ENCODE measurements at places on chromosomes 4 and X.

- DNase-seq, result no peak
These were observed 1529.1 kb upstream of the ADGRL3 start for GRCh38 chr4:59671037-59671436.

DNA sequence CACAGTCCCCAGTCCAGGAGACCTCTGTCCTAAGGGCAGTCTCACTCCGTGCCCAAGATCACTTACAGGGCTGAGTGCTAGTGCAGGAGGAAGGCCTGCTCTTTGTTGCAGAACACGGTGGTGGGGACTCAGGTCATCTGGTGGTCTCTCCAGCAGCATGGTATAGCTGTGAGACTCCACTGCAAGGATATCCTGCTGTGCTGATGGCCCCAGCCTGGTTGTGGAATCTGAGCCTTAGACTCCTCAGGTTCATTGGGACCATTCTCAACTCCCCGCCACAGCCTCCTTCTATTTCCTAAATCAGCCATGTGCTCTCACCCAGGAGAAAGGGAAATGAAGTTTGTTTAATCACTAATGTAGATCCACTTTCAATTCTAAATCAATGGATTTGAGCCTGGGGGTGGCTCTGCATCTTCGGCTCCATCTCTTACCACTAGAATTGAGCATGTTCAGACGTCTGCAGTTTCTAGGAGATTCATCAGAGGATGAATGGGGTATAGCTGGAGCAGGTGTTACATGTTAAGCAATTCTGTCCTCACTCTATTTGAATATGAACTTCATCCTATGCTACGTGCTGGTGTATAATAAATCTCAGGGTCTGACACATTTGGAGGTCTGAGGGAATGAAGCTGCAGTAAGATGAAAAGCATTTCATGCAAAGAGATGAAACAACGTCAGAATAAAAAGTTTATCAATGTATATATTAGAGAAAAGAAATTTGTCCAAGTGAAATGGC is 189.2 kb downstream of the MGST2 start:
- DNase-seq, result no peak

GRCh38 chr4:142705820-142706219 is 140.3 kb downstream of the INPP4B start:
- DNase-seq, result no peak

DNA sequence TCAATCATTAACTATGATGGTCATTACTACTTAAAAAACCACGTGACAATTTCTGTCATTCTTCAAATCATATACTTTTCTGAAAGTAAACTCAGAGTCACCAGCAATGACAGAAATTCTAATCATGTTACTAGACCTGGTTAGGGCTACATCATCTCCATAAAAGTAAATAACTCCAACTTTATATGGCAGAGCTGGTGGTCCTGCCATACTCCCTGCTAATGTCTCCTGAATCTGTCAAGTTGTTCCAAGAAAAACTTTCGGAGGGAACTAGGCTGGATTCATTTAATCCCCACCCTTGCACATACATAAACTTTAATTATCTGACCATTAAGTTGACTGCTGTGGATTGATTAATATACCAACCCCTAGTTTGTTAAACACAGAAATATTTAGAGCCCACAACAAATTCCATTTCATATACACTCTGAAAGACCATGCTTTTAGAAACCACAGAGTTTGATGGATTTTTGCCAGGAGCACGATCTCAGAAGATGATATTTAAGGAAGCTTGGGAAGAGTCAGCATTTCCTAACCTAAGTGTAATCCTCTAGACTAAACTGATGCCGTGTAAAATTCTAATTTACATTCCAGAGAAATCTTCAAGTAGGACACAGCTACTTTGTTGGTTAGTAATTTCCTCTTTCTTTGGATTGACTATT is 577.0 kb downstream of the FAT4 start:
- DNase-seq, result no peak

- DNase-seq, result no peak
These were observed 10.4 kb downstream of the CCSER1 start for GRCh38 chr4:90137555-90137954.

DNA sequence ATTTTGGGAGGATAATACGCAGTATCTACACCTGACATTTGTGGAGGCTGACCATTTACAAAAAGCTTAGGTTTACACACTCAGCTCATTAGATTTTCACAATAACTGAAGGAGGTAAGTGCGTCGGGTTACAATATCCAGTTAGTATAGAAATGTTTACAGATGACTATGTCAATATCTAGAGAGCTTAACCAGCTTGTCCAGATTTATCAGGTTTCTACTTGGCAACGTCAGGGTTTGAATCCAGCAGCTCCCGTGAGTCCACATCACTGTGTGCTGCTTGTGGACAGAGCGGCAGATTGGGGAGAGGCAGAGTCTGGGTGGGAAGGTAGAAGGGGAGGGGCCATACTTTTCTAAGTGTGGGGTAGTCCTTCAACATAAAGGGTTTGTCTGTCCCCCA is 28.3 kb downstream of the ARHGAP10 start:
- no peak for DNase-seq

GRCh38 chrX:137549851-137550664 is 15.9 kb upstream of the ZIC3 start:
- DNase-seq, result peak; percentile 57

DNA sequence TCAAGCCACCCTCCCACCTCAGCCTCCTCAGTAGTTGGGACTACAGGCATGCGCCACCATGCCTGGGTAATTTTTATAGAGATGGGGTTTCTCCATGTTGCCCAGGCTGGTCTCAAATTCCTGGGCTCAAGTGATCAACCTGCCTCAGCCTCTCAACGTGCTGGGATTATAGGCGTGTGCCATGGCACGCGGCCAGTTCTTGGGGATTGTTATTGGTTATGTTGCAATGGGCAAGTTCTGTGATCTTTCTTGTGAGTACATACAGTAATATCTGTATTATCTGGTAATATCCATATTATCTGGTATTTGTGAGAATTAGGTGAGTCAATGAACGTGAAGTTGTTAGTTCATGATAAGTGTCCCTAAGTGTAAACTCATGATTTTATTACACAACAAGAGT is 90.3 kb upstream of the TBL1X start:
- DNase-seq, result no peak

DNA sequence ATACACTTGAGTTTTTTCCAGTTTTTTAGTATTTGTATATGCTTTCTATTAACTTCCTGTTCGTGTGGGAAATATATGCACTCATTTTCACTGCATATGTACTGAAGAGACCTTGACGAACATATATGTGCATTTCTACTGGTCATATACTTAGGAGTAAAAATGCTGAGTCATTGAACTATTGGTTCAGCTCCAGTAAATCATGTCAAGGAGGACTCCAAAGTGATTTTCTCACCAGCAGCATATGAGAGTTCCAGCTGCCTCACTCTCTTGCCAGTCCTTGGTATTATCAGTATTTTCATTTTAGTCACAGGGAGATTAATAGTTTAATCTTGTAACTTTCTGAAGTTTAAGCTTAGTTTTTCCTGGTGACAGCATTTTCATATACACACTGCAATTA is 2750.2 kb downstream of the ARAP2 start:
- no peak for DNase-seq

DNA sequence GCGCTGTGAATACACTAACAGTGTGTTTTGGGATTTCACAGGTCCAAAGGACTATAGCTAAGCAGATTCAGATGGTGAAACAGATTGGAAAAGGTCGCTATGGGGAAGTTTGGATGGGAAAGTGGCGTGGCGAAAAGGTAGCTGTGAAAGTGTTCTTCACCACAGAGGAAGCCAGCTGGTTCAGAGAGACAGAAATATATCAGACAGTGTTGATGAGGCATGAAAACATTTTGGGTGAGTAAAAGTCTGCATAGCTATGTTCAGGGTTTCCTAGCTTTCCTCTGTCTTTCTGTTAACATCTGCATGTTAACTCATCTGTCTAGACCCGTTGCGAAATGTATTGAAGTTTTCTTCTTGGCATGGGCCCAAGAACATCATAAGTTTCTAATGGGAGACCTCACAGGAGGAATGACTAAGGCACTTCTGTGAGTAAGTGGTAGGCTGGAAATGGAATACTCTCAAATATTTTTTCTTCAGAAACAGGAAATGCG is 372.1 kb downstream of the BMPR1B start:
- DNase-seq, result no peak

GRCh38 chrX:97529536-97530200 is 646.0 kb downstream of the RPA4 start:
- DNase-seq, result no peak

- no peak for DNase-seq
These were observed 127.4 kb upstream of the ENPP6 start for GRCh38 chr4:184344899-184345572.

DNA sequence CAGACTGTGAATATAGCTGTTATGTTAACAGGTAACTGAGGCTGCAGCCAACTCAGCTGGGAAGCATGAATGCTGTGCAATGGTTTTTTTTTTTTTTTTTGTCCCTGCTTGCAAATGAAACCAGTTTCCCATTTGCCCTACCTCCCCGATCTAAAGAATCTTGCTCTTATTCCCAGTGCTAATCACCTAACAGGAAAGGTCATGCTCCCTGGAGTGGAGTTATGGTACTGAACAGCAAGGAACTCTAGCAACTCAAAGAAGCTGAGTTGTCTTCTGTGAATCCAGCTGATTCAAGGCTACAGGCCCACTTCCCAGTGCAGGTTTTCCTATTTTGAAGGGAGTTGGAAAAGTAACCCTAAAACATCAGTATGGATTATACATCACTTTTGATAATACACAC is 52.1 kb downstream of the HTR2C start:
- no peak for DNase-seq

GRCh38 chr4:153731239-153731638 is 28.6 kb downstream of the RNF175 start:
- DNase-seq, result no peak

GRCh38 chr4:121138039-121138825 is 25.9 kb downstream of the TNIP3 start:
- no peak for DNase-seq

DNA sequence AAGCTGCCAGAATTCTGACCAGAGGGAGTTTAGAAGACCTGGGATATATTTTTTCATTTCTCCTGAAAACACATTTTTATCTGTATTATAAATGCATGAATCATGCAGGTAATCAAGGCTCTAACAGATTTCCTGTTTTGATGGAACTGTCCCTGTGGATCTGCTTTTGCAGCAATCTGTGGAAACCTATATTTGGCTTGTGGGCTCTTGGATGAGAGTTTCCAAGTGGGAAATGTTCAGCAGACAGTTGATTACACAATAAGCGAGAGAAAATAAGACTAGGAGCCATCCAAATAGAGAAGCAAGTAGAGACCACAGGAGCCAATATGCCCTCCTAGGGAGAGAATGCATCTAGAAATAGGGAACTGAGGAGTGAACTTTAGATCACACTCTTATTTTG is 105.0 kb downstream of the NDST3 start:
- DNase-seq, result no peak

- DNase-seq, result no peak
These were observed 104.7 kb downstream of the AMMECR1 start for GRCh38 chrX:110213183-110213582.

GRCh38 chr4:184126800-184127199 is 90.9 kb downstream of the ENPP6 start:
- no peak for DNase-seq
